ENCODE measurements at places on chromosomes 2 and 18. TPM values are rescaled to one million over a fixed set of nuclear protein-coding genes. Genes with fewer than 3 reads are reported as not detected.

DNA sequence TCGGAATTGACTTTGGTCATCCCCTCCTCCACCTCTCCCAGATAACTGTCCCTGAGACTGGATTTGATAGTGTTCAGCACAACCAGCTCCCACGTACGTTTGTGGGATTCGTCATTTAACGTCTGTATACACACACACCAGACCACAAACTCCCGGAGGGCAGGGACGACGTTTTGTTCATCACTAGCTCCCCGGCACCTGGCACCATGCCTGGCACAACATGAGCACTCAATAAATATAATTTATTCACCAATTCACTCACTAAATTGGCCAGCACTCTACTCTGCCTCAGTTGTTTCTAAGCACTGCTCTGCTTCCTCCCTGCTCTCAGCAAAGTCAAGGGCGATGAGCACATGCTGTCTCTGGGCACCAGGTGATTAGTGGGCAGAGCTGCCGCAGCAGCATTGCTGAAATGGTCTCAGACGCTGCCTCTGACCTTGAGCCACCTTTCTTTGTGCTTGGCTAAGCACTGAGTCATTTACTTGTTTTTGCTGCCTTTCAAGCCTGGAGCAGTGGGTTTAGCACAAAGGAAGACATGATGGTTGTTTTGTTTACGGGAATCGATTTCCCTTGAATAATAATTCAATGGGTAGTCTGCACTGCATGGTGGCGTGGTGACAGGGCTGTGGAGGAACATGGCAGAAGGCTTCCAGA, 19.3 kb upstream of the LOXHD1 start:
- DNase-seq, result no peak

GRCh38 chr18:11980163-11980493, 1.2 kb upstream of the IMPA2 start:
- DNase-seq, result no peak

DNA sequence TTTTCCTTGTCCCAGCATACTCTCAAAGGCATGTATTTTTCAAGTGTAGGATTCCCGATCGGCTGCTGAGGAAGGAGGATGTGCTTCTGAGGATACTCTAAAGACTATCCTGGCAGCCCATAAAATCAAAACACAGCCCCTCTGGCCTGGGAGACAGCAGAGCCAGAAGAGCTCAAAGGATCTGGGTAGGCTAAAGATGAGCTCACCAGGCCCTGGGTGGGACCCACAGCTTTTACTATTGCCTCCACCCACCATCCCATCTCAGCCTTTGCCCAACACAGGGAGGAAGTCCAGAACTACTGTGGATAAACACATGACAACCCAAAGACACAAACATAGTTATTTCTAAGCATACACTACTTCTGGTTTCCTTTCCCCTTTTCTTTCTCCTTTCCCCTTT, 79.1 kb upstream of the ZFP36L2 start:
- no peak for DNase-seq

GRCh38 chr2:109176928-109177327, 47.9 kb downstream of the SH3RF3 start:
- no peak for DNase-seq

The DSC1 gene
- not detected for polyA plus RNA-seq

The RELCH gene
- polyA plus RNA-seq, result 6.2 TPM

The DNER gene
- not detected for polyA plus RNA-seq

All from immature natural killer cell (primary cell).